ENCODE measurements at places on chromosomes 1 and 21.

- DNase-seq: no peak
Observed at GRCh38 chr21:27023186-27023585, 56.3 kb upstream of the ADAMTS5 start.

GRCh38 chr21:39503123-39503762 lies 51.5 kb downstream of the SH3BGR start:
- DNase-seq: no peak

DNA sequence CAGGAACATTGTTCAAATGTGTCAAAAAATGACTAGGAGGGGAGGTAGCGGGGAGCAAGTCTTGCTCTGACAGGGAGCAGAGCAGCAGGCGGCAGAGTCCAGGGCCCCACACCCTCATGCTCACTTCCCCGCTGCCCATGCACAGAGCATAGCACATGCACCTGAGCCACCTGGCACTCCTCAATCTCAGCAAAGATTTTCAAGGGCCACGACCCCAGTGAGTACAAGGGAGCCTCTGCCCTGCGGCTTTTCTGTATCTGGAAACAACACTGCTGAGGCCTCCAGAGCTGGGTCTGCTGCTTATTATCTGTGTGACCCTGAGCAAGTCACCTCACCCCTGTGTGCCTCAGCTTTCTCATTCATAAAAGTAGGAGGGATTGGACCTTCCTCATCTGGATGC lies 1.1 kb upstream of the GJB3 start:
- no peak for DNase-seq

GRCh38 chr1:155899683-155900082 lies 11.5 kb downstream of the RIT1 start:
- DNase-seq: no peak

GRCh38 chr1:222167111-222167510 lies 380.8 kb downstream of the HHIPL2 start:
- DNase-seq: peak; percentile 7

DNA sequence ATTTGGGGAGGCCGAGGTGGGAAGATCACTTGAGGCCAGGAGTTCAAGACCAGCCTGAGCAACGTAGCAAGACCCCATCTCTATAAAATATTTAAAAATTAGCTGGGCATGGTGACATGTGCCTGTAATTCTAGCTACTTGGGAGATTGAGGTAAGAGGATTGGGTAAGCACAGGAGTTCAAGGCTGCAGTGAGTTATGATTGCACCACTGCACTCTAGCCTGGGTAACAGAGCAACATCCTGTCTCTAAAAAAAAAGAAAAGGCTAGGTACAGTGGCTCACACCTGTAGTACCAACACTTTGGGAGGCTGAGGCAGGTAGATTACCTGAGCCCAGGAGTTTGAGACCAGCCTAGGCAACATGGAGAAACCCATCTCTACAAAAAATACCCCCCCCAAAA lies 35.7 kb upstream of the RCC1 start:
- DNase-seq: no peak

DNA sequence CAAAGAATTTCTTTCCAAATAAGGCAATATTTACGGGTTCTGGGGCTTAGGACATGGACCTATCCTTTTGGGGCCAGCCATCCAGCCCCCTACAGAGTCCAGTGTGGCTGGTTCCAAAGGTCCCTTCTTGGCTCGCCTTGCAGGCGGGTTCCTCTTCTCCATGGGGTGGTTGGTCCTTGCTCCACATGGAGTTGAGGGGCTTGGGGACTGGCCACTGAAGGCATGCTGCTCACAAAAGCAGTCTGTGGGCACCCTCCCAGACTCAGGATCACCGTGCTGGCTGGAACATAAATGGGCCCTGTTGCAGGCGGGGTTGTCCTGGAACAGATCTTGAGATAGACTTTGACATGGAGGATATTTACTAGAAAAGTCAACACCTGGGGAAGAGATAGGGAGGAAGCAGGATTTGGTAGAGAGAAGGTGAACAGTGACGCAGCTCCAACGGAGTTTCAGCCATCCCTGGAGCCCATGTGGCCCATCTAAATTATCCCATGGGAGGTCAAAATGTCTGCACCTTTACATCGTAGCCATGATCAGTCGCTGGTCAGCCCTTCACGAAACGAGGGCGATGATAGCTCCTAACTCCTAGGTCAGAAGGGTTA lies 39.1 kb upstream of the LRP8 start:
- DNase-seq: no peak

GRCh38 chr21:42841156-42841915 lies 38.0 kb downstream of the WDR4 start:
- no peak for DNase-seq

DNA sequence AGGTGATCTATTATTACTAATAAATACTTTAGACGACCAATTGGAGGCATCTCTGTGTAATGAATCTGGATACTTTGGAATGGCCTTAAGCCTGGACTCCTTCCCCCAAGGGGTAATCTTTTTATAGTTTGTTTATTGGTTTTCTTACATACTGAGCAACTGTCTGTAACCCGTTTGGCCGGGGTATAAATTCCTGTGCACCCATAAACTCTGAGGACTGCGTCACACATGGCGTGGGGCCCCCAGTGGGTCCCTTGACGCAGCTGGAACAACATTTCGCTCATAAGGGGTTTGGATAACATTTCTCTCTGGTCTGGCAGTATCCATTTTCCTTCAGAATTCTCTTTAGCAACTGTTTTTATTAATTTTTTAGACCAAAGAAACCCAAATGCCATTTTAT lies 26.5 kb downstream of the SCCPDH start:
- DNase-seq: no peak

Data from NCI-H1092 treated with DMSO at 0.1 percent for 48 hours (cell line).